Upper lobe of right lung (tissue), 1 donor: ENCODE measurements at places on chromosomes 12 and 14. TPM values are rescaled to one million over a fixed set of nuclear protein-coding genes. Genes with fewer than 3 reads are reported as not detected.

Gene PAPLN
- 20.2 TPM for total RNA-seq

Gene ACOT4
- 4.5 TPM for total RNA-seq

Gene CSRP2
- total RNA-seq: 28.5 TPM

DNA sequence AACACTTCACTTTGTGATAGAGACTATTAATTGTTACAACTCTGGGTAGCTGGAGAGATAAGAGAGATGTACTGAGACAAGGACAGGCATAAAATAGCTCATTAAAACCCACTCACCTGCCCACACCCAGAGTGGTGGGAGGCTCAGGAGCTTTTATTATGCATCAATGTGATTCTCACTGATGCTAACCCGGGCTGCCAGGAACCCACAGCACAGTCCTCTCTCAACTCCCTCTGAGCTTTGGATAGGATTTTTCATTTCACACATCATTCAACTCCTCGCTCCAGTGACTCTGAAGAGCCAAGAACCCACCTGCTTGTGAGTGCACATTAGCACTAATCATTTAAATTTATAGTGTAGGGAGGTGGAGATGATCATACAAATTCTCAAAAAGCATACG, 827.9 kb downstream of the FLRT2 start:
- no peak overlapping the region for H3K27ac ChIP-seq
- no peak for DNase-seq
- no peaks in the 10 kb centered on the region for H3K36me3 ChIP-seq
- no peak overlapping the region for H3K4me3 ChIP-seq
- H3K27me3 ChIP-seq: no peaks in the 10 kb centered on the region

Gene MUCL1
- total RNA-seq: not detected

GRCh38 chr12:16329594-16329993, 17.9 kb upstream of the MGST1 start:
- H3K4me3 ChIP-seq: no peak overlapping the region
- H3K27me3 ChIP-seq: no peaks in the 10 kb centered on the region
- H3K4me1 ChIP-seq: no peaks in the 10 kb centered on the region
- DNase-seq: no peak
